ENCODE measurements at places on chromosomes 1 and 21.

DNA sequence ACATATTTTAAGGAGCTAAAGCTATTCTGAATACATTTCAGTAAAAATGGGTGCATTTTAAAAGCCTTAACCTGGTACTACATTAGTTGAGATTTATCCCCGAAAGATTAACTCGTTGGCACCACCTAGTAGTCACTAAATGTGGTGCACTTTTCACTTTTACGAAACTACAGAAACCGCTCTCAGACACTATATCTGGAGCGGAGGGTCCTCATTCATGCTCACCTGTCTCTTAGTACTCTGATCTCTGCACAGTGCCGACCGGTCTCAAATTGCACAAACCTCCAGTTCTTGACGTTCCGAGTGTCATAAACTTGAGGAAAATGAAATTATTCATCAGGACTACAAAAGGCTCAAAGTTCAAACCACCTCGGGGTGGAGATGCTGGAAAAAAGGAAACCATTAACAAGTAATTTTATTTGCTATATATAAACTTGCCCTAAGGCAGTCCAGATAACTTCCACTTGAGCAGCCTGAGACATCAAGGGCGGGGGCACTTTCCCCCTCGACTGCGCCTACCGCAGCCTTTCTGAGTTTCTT lies 722 bp downstream of the LZIC start:
- peak; percentile 46 for DNase-seq

GRCh38 chr1:54250670-54251069 lies 50.7 kb downstream of the MRPL37 start:
- no peak for DNase-seq

DNA sequence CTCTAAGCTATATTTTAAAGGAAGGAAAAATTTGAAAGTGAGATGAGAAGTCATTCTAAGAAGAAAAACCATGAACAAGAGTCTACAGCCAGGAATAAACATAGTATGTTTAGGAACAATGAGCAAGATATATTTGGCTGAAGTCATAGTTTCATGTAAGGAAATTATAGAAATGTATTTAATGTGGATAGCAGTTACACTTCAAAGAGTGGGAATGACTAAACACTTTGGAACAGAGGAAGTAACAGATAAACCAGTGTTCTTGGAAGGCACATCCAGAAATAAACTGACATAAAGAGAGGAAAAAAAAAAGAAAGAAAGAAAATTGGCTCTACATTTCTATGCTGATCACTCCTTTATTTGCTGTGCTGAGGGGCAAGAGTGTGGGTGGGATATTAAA lies 18.0 kb downstream of the C8A start:
- no peak for DNase-seq

GRCh38 chr1:55204997-55205396 lies 10.2 kb downstream of the USP24 start:
- no peak for DNase-seq

- DNase-seq = no peak
These were observed 89.3 kb downstream of the CDC14A start for GRCh38 chr1:100441651-100442050.

DNA sequence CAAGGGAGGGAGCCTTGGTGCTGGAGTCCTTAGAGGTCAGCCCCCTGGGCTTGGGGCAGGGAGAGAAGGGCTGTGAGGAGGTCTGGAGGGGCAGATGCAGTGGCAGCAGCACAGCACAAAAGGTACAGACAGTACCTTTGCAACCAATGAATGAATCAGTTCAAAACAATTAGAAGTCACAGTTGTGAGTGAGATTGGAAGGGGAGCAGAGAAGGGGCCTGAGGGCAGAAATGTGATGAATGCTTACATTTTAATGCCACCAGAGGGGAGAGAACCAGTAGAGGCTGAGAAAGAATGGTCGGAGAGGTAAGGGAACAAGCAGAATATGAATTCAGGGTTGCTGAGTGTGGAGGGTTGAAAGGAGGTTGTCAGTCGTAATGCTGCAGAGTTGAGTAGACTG lies 24.2 kb downstream of the CAMTA1 start:
- DNase-seq = no peak

GRCh38 chr1:11157394-11157793 lies 31.8 kb upstream of the ANGPTL7 start:
- DNase-seq = no peak

DNA sequence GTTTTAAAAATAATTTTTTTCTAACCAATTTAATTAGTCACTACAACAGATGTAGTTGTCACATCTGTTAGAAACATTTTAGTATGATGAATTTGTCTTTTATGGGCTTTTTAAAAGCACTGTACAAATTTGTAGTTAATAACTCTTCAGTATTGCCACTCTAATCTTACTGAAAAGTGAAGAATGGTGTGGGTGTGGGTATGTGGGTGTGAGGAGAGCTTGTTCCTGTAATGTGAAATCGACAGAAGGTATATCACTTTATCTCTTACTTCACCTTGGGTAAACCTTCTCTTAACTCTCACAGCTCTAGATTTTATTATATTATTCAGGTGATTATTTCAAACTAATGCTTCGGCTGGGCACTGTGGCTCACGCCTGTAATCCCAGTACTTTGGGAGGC lies 42.5 kb downstream of the TMEM200B start:
- DNase-seq = no peak
